Activated CD4-positive, alpha-beta memory T cell treated with anti-CD3 and anti-CD28 coated beads for 36 hours (primary cell): ENCODE measurements at places on chromosomes 5 and 9.
A peak's percentile ranks its signal among the peaks of the same experiment; 100 is the strongest.

- no peak for DNase-seq
Measured at GRCh38 chr9:8823131-8823895, 1023.7 kb upstream of the DMAC1 start.

DNA sequence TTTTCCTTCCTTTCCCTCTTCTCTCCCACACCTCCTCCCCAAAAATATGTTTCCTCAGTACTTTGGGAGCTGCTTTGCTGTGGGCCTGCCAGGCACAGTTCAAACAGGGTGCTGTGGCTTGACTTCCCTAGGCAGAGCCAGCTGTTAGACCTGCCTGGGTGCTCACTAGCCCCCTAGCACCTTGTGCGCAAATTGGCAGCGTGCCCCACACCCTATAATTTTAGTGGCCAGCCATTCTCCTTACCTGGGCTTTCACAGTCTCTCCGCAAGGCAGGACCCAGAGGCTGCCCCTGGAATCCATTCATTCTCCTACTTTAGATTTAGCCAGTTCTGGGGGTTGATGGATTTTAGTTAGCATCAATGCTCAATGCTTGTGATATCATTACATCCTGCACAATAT is 72.3 kb downstream of the ANGPTL2 start:
- DNase-seq, result no peak

- DNase-seq, result no peak
Measured at GRCh38 chr5:115263078-115263380, 352 bp upstream of the PGGT1B start.

- DNase-seq, result no peak
Measured at GRCh38 chr5:108681079-108681921, 66.4 kb upstream of the FER start.

GRCh38 chr9:137828527-137829259 is 48.9 kb upstream of the CACNA1B start:
- DNase-seq, result peak; percentile 29

- no peak for DNase-seq
Measured at GRCh38 chr9:36770025-36770424, 197.3 kb downstream of the MELK start.

DNA sequence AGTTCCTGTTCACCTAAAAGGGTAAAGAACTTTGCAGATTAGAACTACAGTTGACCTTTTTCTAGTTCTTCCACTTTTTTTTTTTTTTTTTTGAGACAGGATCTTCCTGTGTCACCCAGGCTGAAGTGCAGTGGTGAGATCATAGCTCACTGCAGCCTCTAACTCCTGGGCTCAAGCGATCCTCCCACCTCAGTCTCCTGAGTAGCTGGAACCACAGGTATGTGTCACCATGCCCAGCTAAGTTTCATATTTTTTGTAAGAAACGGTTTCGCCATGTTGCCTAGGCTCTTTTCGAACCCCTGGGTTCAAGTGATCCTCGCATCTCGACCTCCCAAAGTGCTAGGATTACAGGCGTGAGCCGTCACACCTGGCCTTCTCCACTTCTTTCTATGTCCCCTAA is 39.7 kb upstream of the TNFAIP8 start:
- peak; percentile 75 for DNase-seq

DNA sequence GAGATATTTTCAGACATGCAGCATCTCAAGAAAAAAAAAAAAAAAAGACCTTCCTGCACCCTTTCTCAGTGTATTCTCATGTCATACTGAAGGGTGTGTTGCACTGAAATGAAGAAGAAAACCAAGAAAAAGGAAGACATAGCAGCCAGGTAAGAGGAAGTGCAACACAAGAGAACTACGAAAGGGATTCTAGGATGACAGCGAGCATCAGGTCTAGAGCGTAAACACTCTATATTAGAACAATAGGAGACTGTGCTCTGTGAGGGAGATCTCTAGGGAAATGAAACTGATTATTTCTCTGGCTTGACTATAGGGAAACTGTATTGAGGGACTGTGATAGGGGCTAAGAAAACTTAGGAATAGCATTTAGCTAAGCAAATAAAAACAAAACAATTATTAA is 30.0 kb downstream of the BTF3 start:
- no peak for DNase-seq
